ENCODE measurements at places on chromosomes 1 and 21.

GRCh38 chr1:212244441-212244840, 40.8 kb upstream of the PPP2R5A start:
- no peak for DNase-seq

- DNase-seq = no peak
Measured at GRCh38 chr1:58780411-58780810, 3.4 kb downstream of the JUN start.

GRCh38 chr1:94471271-94471670, 53.1 kb downstream of the ABCD3 start:
- no peak for DNase-seq

DNA sequence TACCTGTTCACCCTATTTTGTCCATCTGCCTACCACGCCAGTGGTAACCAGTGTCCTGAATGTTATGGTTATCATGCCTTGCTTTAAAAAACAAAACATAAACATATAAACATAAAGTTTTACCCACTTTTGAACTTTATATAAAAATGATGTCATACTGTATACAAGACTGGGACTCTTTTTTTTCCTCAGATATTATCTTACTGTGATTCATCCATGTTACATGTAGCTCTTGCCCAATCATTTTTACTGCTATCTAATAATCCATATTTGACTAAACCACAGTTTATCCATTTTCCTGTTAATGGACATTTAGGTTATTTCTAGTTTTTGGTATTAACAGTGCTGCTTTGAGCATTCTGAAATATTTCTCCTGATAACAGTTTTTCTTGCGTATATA, 78.8 kb downstream of the GPR161 start:
- peak; percentile 12 for DNase-seq

DNA sequence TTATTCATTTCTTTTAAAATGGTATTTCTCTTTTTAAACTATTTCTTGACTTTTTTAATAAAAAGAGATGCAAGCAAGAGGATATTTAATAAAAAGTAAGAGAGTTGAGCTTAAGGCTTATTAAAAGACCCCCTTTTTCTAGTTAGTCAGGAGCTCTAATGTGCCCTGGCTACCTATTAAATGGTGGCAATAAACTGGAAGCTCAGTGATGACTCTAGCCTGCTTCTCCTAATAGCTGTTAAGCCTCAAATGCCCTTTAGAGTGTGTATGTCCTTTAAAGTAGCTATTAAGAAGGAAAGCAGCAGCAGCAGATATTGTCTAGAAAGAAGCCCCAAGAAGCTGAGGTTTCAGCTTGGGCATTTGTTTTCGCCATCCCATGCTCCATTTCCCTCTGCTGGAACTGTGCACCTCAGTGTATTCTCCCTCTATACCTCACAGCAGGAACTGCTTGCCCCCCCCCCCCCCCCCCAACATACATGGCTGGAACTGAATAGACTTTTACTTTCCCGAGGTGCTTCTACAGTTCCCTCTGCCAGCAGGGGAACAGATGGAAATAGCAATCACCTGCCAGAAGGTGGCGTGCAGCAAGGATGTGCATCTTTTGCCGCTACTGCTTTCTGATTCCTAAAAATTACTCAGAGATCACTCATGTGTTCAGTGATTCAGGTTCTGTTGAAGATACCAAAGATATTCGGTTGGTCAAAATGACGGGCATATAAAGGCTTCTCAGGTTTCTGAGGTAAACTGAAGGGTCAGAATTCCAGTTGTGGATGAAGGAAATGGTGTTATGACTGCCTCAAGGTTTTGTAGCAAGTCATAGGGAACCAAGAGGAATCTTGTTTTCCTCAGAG, 2.5 kb downstream of the RGS4 start:
- peak; percentile 88 for DNase-seq

All from fibroblast of skin of right biceps (primary cell).